ENCODE measurements at places on chromosomes 2 and 18.

GRCh38 chr2:29233428-29233827, 118.2 kb downstream of the CLIP4 start:
- no peak for DNase-seq

DNA sequence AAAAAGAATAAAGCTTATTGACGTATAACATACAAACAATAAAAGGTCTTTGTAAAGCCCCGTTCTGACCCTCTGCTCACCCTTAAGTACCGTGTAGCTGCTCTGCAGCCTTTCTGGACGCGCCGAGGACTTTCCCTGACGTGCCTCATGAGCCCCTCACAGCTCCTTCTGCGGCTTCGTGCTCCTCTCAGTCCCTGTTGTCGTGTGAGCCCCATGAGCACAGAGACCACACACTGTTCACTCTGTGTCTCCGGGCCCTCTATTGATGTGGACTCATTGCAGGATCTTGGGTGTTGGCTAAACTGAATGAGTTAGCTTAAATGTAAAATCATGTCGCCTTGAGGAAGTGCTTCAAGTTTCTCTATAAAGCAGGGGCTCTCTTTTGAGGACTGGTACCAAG, 43.6 kb upstream of the INHBB start:
- DNase-seq, result no peak

GRCh38 chr18:44895176-44895798, 214.6 kb downstream of the SETBP1 start:
- DNase-seq, result peak; percentile 70

DNA sequence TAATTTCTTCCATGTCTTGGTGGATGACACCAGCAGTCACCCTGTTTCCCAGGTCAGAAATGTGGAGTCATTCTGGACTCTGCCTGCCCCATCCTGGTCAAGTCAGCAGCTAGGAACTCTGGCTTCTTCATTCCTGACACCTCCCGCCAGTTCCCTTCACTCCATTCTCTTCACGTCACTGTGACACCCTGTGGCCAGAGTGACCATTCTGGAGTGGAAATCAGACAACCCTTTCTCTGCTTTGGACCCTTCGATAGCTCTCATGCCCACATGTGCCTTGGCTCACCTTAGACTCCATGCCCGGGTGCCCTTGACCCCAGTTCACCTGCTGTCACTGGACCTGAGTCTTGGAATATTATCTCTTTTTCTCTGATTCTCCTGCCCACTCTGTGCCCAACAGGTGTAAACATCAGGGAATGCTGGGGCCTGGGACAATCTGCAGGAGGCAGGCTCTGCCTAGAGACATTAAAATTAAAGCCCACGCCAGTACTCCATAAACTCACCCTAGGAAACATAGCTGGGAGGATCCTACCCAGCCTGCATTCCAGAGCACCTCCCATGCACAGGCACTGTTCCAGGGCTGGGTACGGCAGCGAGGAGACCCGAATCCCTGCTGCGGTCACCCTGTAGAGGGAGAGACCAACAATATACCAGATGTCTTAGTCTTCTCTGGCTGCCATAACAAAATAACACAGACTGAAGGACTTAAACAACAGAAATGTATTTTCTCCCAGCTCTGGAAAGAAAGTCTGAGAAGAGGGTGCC, 41.1 kb upstream of the FAHD2A start:
- DNase-seq, result no peak

DNA sequence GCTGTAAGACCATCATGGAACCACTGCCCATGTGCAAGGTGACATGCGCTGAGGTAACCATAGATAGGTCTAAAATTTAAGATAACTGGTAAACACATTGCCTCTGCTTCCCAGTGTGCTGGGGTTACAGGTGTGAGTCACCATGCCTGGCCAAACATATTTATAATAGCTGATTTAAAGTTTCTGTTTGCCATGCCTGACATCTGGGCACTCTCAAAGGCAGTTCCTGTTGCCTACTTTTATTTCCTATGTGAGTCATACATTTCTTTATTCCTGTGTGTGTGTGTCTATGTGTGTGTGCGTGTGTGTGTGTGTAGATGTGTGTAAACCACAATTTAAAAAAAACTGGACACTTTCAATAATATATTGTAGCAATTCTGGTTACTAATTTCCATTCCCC, 415.2 kb upstream of the NETO1 start:
- DNase-seq, result no peak

- no peak for DNase-seq
These were observed 43.9 kb downstream of the PAX8 start for GRCh38 chr2:113234721-113235346.

- no peak for DNase-seq
These were observed 142.4 kb upstream of the ZNF236 start for GRCh38 chr18:76679945-76680344.

- no peak for DNase-seq
These were observed 74.7 kb upstream of the MAP4K3 start for GRCh38 chr2:39511605-39512433.
